ENCODE measurements at places on chromosomes 5 and 9.

- no peak for DNase-seq
Measured at GRCh38 chr5:163747586-163747985, 242.2 kb downstream of the MAT2B start.

- DNase-seq = no peak
Measured at GRCh38 chr5:124738681-124739633, 7.5 kb downstream of the ZNF608 start.

GRCh38 chr9:4581861-4582565 lies 80.1 kb upstream of the PLPP6 start:
- DNase-seq = no peak

- DNase-seq = no peak
Measured at GRCh38 chr5:124289641-124290311, 456.7 kb downstream of the ZNF608 start.

DNA sequence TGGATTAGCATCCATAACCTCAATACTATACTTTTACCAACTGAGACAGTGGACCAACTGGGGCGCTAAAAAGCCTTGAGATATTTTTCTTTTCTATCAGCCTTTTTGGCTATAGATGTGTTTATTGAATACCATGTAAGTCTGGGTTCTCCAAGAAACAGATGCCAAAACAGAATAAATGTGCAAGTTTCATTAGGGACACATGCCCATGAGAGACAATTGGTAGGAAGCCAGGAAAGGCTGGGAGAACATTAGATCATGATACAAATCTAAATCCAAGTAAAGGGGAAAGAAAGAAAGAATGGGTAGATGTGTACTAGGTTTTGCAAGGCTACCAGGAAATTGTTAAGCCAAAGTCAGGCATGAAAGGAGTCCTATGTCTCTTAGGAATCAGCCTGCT lies 152.5 kb downstream of the KCTD16 start:
- no peak for DNase-seq

DNA sequence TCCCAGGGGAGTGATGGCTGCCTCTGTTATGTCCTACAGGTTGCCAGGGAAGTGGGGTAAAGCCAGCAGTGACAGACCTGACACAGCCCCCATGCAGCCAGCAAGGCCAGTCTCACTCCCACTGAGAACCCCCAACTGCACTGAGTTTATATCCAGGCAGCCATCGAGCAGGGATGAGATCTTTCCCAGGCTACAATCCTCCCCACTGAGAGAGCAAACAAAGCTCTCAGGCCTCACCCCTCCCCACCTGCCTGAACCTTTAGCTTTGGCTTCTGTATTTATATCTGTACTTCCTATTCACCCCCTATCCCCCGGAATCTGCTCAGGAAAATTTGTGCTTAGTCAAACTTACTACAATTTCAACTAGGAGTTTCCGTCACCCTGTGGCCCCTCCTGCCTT lies 284.1 kb downstream of the FAM170A start:
- no peak for DNase-seq

GRCh38 chr5:41087461-41087860 lies 16.3 kb upstream of the MROH2B start:
- DNase-seq = no peak

All from activated T-helper 1 cell treated with anti-CD3 and anti-CD28 coated beads, Interleukin-2, amount 50 U/mL, for 16 hours (primary cell).